ENCODE measurements at places on chromosomes 5 and 9.

DNA sequence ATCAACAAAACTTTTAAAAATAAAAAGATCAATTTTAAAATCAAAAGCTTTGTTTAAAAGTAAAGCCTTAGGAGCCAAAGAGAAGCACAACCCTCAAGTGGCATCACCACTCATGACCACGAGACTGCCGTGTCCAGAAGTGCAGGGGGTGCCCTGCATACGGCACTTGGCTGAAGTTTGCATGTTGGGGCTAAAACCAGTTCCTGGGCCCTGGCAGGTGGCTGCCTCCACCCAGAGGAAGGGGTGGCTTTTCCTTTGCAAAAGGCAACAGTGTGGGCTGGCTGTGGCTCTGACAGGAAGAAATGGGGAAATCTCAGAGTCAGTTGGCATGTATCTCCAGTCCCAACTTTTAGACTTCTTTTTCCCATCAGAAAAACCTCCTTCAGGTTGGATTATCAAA, 15.3 kb downstream of the TRMO start:
- DNase-seq, result no peak

DNA sequence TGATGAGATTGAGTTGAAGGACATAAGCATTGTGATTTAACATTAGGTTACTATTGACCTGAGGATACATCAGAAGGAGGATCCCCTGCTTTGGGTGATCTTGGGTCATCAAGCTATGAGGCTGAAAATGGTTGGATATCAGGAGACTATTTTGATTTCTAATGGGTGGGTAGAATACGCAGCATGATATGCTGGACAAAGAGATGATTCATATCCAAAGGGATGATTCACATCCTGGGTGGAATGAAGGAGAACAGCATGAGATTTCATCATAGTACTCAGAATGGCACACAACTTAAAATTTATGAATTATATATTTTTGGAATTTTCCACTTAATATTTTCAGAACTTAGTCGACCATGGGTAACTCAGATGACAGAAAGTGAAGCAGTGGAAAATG, 1759.5 kb upstream of the C9orf72 start:
- DNase-seq, result no peak

DNA sequence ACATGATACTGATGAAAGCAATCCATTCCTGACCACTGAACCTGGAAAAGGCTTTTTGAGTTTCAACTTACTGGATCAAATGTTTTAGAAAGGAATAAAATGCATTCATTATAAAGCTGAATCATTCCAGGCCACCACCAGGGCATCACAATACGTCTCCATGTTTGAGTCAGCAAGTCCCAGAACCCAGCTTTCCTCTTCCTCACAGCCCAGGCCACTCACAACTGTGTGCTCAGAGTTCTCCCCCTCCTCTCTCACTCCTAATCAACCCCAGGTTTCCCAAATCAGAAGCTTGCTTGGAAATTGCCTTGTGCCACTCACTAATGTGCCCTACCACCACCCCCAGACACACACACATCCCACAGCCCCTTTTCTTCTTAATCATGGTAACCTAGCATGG, 91.7 kb downstream of the GNA14 start:
- DNase-seq, result no peak

DNA sequence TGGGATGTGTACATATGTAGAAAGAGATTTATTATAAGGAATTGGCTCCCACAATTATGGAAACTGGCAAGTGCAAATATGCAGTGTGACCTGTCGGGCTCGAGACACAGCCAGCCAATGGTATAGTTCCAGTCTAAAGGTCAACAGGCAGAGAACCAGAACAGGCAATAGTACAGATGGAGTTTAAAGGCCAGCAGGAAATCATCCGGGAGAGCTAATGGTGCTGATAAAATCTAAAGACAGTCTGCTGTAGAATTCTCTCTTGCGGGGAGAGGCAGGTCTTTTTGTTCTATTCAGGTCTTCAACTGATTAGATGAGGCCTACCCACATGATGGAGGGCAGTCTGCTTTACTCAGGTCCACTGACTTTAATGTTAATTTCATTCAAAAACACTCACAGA, 21.8 kb downstream of the ANKRD31 start:
- no peak for DNase-seq

- no peak for DNase-seq
These were observed 9.6 kb downstream of the PLGRKT start for GRCh38 chr9:5428172-5428571.

- DNase-seq, result no peak
These were observed 68.5 kb upstream of the FBXW11 start for GRCh38 chr5:172074896-172075295.

DNA sequence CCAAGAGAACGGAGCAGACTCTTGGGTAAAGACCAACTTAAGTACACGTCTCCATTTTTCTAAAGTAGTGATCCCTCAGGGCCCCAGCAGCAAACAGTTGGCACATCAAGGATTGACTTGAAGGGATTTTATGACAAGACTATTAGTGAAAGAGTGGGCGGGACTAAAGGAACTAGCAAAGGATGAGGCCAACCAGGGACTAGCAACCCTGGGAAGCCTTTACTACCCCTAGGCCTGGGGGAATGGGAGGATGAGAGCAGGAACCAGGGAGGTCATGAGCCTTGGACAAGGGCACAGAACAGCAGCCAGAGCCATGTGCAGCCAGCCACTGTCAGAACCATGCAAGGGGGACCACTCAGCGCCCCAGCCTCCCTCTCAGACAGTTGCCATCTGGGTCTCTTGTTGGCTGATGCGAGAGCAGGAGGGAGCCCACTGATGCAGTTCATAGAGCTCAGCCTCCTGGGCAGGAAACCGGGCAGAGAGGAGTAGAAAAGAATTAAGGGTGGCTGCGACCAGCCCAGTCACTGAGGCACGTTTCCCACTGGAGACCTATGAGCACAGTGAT, 28.1 kb downstream of the TGFBI start:
- DNase-seq, result no peak

GRCh38 chr5:133905424-133905823, 63.0 kb downstream of the C5orf15 start:
- no peak for DNase-seq

- DNase-seq, result no peak
These were observed 646.6 kb downstream of the PDE4D start for GRCh38 chr5:59246882-59247281.

DNA sequence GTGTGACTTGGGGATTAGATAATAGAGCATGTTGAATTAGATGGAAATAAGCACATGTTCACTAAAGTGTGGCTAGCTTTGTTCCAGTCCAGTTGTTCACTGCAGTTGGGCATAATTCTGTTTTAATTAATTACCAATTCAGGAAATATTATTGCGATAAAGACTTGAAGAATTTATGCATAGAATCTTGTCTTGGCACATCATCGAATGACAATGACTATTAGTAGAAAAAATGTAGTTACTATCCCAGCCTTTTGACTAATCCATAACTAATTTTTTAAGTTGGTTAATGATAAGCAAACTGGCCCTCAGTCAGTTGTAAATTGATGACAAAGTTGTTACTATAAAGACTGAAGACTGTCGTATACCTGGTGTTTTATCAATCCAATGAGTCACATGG, 10.5 kb downstream of the LNPEP start:
- no peak for DNase-seq

DNA sequence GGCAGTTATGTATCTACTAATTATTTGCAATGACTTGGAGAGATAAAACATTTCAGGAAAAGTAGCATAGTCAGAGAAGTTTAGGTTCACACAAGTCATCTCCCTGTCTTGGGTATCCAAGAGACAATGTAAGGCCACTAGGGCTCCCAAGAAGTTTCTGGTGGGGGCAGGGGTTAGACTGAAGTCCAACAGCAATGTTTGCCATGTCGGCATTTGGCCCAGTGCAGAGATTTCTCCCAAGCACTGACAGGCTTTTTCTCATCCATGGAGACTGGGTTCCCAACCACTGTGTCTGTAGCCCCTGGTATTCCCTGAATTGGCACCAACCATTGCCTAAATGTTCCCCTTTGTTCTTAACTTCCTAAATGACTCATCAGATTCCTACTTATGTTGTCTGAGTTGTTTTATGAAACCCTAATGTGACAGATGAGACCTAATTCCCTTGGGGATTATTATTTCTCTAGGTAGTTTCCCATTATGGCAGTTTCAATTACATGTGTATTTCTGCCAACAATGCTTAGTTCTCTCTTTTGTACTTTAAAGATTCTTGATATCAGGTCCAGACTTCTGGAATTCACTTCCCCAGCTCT, 103.6 kb upstream of the EGFLAM start:
- DNase-seq, result no peak

GRCh38 chr5:73654819-73655318, 28.9 kb downstream of the ARHGEF28 start:
- no peak for DNase-seq

DNA sequence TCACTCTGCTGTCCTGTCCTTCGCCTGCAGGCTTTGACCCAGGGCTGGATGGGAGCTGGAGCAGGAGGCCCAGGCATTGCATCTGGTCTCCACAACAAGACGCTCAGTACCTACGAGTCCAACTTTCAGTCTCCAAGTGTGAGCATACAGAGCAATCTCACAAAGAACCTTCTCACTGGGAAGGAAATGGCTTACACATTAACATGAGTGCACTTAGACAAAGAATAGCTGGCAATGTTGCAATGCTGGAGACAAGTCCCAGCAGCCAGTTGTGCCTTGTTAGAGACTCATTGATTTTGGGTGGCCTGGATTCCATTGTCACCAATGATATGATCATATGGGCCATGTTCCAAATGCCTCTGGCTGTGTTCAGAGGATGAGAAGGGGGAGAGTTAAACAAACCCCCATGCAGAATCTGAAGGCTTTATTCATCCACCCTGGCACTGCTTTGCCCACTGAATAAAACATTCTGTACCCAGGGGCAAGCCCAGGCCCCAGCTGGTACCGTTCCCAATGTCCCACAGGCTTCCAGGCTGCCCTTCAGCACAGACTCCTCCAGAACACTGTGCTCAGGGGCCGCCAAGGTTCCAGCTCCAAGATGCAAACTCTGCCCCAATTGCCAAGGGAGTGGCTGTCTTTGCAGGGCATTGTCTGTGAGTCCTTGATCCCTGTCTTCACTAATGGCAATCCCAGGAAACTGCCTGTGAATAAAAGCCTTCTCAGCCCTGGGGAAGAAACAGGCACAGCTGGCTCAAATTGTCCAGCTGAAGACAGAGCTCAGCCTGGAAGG, 185.5 kb downstream of the HSD17B3 start:
- no peak for DNase-seq

- no peak for DNase-seq
These were observed 5.1 kb downstream of the MGAT4B start for GRCh38 chr5:179801304-179802206.

- no peak for DNase-seq
These were observed 79.0 kb downstream of the SYK start for GRCh38 chr9:90880669-90881068.

DNA sequence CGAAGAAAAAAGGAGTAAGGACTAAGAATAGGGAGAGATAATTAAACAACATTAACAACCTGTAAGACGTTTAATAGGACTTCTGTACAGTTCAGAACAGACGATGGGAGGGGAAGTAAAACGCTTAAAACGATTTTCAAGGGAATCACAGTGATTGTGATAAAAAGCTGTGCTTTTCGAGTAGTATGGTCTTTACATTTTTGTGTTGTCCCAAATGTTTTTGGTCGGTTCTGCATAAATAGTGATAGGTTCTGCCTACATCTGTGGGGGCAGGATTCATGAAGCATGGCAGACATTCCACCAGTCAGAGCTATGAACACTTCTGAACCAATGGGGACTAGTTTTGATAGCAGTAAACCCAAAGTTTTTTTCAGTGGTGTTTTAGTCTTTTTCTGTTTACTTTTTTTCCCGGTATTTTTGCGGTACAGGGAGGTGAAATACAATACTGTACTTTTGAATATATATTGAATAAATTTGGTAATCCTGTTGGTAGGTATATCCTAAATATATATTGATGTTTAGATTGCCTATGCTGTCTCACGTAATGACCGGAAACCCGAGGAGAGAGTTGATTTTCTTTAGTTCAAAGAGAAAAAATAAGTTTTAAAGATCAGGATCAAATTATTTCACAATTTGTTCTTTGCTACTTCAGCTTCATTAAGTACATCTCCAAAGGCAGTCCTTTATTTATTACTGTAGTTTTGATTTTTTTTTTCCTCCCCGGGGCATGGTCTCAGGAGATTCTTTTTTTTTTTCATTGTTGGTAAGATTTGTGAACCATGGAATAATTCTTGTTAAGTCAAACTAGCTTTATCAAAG, 1.3 kb downstream of the ERBIN start:
- DNase-seq, result no peak

DNA sequence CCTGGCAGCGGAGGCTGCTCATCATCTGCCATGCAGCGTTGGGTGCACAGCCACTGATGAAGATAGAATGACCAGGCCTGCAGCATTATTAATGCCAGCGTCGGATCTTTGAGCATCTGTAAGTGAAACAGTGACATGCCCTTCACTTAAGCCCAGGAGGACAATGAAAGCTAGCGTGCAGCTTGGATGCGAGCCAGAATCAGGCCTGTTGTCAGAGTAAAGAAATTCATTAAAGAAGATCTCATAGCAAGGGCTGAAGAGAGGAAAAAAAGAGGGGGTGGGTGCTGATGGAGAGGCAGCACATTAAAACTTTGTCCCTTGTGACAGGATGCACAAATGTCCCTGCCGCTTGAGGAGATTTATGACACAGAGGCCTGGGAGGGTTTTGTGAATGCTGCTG, 186.1 kb upstream of the MAST4 start:
- peak; percentile 1 for DNase-seq

DNA sequence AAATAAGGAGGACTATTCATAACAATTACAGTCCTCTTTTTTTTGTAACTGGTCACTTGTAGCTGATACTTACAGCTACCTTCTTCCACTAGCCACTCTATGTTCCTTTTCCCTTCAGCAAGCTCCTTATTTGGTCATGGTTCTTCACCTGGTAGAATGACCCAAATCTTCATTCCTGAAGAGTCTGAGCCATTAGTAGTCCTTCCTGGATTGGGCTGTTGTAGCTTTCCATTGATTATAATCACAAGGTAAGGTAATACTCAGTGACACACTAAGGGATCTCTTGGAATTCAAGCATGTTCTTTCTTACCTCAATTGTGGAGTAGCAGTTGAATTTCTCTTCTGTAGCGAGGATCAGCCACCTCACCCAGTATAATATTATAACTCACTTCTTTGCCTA, 25.5 kb upstream of the ITGA2 start:
- no peak for DNase-seq

DNA sequence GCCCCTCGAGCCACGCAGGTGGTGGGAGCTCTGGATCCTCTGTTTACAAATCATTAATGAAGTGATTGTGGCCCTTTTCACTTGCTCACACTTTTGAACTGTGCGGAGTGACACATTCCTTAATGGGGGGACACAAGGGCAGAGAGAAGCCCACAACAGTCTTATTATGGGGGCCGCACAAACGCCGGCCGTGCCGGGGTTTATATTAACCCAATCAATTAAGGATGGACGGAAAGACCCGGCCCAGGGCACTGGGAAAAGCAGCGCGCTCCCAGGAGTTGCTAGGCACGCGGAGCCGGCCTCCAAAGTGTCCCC, 634.8 kb downstream of the IRX1 start:
- DNase-seq, result no peak

GRCh38 chr5:78472469-78473106, 112.2 kb downstream of the SCAMP1 start:
- DNase-seq, result no peak

GRCh38 chr9:19146441-19147024, 19.2 kb upstream of the PLIN2 start:
- DNase-seq, result no peak

- DNase-seq, result no peak
These were observed 470.2 kb upstream of the CHD1 start for GRCh38 chr5:99398976-99399375.

Data from NCI-H2029 (cell line).